ENCODE measurements at places on chromosomes 11 and 22.
A peak's percentile ranks its signal among the peaks of the same experiment; 100 is the strongest.

- no peak for DNase-seq
Measured at GRCh38 chr22:17590586-17590985, 27.3 kb downstream of the SLC25A18 start.

GRCh38 chr11:69262918-69263735 lies 30.8 kb upstream of the MYEOV start:
- DNase-seq = no peak

GRCh38 chr11:5620651-5621521 lies 3.9 kb upstream of the TRIM34 start:
- DNase-seq = peak; percentile 92

DNA sequence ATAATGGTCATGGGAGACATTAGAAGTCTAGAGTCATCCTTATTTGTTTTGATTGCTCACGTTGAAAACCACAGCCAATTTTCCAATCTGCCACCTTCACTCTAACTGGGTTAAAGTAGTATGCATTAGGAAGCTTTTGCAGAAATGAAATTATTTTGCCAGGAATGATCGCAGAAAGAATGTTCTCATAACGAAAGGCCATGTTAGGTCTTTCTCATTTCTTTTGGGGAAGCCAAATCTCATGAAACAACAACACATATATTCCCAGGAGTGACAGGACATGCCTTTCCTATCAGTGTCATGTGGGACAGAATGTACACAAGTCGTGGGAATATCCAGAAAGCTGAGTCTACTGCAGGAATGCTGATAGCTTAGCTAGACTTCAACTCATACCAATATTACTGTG lies 386.3 kb downstream of the AASDHPPT start:
- no peak for DNase-seq

DNA sequence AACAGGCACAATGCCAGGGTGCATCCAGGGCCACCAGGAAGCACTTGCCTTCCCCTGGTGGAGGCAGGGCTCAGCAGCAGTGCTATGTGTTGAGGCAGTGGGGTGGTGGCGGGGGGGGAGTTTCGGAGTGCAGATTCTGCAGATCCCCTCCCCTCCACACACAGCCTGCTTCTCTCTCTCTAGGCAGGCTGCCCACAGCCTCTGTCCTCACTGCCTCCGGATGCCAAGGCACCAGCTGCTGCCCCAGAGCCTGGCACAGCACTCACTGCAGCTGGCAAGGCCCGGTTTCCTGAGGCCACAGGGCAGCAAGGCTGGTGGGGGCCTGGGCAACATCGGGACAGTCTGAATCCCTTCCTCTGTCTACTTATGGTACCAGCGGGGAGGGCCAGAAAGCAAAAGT lies 35.8 kb downstream of the NRXN2 start:
- no peak for DNase-seq

DNA sequence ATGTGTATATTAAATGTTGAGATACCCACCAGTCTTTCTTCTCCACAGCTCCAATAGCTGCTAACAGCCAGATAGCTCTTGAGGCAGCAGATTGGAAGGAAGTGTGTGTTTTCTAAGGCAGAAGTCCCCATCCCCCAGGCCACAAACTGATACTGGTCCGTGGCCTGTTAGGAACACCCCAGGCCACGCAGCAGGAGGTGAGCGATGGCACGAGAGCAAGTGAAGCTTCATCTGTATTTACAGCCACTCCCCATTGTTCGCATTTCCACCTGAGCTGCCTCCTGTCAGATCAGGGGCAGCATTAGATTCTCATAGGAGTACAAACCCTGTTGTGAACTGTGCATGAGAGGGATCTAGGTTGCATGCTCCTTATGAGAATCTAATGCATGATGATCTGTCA lies 12.7 kb downstream of the CCDC73 start:
- no peak for DNase-seq

- DNase-seq = no peak
Measured at GRCh38 chr11:130369141-130369691, 54.5 kb upstream of the ZBTB44 start.

GRCh38 chr11:74592063-74592440 lies 330 bp upstream of the POLD3 start:
- DNase-seq = no peak

DNA sequence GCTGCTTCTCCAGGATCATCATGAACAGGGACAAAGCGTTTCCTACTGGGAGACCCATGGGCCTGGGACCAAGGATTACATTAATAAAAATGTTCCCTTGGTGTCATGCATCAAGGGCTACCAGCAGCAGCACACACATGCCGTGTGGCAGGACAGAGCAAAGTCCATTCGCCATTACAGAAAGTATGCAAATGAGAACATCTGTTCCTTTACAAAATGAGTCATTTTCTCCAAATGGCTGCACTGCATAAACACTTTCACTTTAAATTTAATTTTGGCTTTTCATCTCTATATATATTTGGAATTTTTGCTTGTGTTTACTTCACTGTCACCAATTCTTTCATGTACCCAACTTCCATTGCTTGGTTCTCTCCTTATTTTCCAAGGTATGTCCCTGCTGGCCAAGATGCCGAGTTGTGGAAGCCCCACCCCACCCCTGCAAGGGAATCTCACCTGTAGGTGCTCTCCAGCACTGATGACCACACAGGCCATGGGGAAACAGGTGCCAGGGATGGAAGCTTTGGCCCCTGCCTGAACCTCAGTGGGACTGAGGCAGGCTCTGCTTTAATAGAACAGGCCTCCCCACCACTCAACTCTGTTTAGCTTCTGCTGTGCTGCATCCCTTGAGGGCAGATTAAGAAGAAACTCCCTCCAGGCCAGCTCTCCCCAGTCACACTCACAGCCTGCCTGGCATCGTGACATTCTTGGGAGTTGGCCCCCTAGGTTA lies 15.6 kb upstream of the GNAZ start:
- DNase-seq = no peak

DNA sequence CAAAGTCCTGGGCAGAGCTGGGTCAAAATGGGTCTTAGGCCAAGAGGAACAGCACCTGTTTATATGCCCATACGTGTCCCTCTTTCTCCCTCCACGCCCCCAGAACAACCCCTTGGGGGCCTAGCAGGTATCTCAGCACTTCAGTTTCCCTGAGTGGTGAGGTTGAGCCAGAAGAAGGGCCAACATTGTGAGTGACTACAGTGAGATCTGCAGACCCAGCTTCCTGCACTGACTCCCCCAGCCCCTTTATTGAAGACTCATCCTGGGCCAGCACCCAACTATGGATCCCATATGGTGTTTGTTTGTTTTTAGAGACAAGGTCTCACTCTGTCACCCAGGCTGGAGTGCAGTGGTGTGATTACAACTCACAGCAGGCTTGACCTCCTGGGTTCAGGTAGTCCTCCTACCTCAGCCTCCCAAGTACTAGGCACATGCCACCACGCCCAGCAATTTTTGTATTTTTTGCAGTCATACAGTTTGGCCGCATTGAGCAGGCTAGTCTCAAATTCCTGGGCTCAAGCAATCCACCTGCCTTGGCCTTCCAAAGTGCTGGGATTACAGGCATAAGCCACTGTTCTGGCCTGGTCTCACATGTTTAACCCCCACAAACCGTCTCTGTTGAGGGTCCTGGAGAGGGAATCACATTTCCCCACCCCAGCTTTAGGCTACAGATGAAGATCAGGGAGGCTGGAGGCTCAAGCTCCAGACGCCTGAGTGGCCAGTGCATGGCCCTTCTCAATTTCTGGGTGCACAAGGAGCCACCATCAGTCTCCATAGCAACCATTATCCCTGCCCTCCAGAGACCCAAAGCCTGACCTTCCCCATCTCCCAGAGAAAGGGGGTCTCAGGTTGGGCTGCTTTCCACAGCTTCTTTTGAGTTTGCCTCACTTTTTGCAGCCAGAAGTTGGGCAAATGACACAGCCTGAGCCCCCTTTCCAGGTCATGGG lies 1.7 kb upstream of the LARGE2 start:
- no peak for DNase-seq

All from AG04449 (cell line).